CD4-positive, CD25-positive, alpha-beta regulatory T cell (primary cell): ENCODE measurements at places on chromosomes 12 and 14. TPM values are rescaled to one million over a fixed set of nuclear protein-coding genes. Genes with fewer than 3 reads are reported as not detected.

PTCSC3 gene
- total RNA-seq, result not detected

RHOJ gene
- total RNA-seq, result not detected

BDKRB1 gene
- not detected for total RNA-seq

LIN7A gene
- 0.25 TPM for total RNA-seq
